ENCODE measurements at places on chromosomes 4 and X.
A peak's percentile ranks its signal among the peaks of the same experiment; 100 is the strongest.

GRCh38 chrX:21932292-21933002, 8.1 kb upstream of the SMS start:
- peak; percentile 43 for DNase-seq

DNA sequence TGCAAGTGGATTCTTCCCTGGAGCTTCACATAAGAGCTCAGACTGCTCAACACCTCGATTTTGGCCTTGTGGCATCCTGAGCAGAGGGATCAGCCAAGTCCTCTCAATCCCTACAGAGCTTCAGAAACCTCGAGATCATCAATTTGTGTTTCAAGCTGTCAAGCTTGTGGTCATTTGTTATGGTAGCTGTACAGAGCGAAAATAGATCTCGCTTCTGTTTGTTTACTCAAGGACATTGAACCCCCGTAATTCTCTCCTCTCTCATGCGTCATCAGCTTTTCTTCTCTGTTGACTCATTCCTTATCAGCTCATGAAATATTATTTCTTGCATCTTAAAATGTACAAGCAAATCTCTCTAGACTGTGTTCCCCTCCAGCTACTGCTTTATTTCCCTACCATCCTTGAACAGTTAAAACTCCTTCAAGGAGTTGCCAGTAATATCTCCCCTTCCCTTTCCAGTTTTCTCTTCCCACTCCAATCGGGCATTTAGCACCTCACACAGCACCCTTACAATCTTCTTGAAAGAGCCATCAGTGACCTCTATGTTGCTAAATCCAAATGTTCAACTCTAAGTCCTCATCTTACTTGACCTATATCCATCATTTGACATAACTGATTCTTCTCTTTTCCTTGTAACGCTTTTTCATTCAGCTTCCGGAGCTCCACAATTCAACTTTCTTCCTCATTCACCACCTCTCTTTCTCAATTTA, 106.2 kb upstream of the FAT1 start:
- DNase-seq, result no peak

DNA sequence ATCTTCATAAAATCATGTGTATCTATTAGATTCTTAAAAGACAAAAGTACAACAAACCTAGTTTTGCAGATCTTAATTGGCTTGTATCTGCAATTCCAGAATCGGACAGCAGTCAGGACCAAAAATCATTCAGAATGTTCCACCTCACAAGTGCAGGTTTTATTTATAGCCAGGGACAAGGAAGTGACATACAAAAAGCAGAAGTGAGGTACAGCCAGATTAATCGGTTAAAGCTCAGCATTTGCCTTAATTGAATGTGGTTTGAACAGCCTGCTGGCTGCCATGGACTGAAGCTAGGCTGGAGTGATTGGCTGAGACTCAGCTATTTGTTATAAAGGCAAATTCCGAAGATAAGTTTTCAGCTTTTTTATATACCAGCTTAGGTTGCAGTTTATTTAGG, 932.6 kb downstream of the C4orf33 start:
- no peak for DNase-seq

GRCh38 chr4:98293104-98293887, 32.1 kb downstream of the RAP1GDS1 start:
- no peak for DNase-seq

DNA sequence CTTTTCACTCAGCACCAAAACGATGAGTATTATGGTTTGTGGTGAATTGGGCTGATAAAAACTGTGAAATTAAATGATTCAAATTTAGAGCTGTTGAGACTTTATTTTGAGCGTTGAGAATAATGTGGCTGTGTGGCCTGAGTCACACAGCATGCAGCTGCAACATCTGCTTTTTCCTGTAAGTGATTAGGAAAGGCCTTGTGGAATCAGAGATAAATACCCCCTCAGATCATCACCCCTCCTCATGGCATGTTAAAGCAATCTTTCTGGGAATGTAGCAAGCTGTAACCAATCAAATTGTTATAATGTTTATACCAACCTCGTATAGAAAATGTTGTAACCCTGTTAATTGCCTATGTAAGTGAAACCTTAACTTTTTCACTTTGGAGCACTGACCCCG, 90.0 kb upstream of the GRPR start:
- DNase-seq, result peak; percentile 27

- DNase-seq, result no peak
Observed at GRCh38 chr4:158949099-158949498, 153.8 kb upstream of the RAPGEF2 start.

- DNase-seq, result peak; percentile 47
Observed at GRCh38 chrX:15418041-15418706, 34.0 kb upstream of the VEGFD start.

DNA sequence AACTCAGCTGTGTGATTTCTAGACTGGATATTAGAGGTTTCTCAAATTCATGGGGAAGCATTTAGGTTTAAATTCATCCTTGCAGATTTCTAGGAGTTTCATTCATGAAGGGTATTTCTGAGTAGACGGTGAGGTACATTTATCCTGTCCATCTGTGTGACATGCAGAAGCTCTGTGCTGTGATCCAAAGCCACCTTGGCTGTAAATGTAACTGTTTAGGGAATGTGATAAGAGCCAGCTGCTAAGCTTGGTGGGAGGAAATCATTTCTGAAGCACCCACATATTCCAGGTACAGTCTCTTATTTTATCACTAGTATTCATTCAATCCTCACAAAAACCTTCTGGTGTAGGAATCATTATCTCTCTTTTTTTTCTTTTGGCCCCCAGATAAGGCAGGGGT, 8.7 kb upstream of the DCTD start:
- DNase-seq, result no peak

DNA sequence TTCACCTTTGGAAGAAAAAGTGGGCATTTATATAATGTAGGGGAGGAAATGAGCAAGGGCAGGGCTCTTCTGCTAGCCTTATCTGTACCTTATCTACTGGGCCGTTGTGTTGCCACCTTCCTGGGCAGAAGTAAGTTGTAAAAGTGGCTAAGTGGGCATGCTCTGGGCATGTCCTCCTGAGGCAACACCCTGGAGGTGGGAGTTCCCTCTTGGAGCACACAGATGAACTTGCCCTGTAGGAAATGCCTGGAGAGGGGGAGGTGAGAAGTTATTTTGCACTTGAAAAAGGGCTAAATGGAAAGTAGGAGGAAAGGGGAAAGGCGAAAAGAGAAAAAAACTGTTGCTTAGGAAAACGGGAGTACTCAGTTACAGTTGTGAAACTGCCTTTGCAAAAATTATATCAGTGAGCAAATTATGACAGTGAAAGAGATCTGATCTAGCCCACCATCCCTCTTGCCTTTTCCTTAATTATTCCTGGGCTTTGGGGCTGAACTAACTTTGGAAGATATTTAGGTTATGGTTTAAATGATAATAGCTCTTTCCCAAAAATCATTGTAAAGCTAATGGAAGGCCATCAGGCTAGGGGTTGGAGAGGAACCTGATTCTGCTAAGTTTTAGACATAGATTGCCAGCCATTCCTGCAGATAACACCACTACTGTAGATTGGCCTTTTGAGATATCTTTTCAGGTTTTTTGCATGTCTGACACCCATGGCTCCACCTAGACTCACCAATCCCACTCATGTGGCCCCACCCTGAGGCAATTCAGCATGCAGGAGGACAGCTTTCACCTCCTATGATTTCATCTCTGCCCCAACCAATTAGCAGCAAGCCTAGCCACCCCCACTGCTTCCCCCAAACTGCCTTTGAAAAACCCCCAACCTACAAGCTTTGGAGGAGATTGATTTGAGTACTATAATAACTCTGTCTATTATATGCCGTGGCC, 20.5 kb upstream of the ZNF81 start:
- DNase-seq, result no peak

DNA sequence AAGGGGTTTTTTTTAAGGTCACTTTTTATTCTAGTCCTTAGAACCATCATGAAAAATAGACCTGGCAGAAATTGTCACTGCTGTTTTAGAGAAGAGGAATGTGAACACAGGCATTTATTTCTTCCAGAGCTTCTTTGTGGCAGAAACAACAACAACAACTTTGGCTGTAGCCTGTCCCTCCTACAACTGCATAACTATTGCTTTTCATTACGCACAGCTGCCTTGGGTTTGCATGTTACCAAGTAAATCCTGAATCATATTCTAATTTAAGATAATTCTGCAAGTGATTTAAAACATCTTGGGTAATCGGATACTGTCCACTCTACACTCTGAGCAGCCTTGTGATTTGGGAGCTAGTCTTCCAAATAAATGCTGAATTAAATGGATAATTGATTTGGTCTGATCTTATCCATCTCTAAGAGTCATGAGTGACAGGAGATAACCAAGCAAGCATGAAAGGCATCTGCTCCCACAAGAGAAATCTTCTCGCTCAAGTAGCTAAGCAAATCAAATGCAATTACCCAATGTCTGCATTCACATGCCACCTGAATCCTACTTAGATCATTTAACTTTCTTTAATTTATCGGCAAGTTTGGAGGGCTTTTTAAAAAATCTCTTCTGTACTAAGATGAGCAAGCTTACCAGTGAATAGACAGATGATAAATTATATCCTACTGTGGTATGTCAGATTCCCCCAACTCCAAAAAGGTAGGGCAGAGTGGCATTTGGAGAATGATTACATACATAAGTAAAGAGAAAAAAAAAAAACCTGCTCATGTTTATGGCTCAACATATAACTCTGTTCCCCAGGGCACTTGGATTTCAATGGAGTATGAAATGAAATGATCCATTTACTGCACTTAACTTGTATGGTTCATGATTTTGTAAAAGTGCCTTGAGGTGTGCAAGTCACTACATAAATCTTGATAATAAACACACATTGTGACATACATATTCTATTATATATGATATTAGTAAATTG, 73.6 kb downstream of the EGF start:
- DNase-seq, result no peak

GRCh38 chrX:110118530-110118929, 115.6 kb downstream of the TMEM164 start:
- DNase-seq, result no peak

DNA sequence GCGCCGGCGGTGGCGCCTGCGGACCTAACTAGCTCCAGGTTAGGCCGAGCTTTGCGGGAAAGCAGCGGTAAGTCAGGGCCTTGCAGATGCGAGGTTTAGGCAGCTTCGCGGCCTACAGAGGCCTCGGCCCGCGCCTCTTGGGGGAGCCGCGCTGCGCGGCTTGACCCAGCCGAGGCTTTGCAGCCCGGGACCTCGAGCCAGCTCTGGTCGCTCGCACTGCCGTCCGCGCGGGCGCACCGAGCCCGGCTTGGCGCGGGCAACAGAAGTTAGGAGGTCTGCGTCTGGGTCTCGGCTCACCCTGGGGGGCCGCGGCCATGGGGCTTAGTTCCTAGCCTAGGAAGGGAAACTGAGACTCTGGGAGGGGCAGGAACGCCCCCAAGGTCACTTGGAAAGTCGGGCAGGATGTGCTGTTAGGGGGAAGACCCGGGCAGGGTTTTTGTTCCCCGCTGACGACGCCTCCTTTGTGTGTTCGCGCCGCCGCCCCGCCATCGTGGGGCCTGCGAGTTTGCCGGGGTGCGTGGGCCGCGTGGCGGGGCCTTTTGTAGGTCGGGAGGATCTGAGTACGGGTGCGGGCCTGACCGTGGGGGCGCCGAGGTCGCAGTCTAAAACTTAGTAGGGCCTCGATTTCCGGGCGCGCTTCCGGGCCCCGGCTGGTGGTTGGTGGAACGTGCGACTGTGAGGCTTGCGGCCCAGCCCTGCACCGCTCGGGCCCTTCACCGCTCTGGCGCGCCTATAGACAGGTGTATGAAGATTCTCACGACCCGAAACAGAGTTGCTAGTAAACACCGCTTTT, 482 bp downstream of the RNF4 start:
- no peak for DNase-seq

GRCh38 chr4:136967069-136967468, 565.2 kb downstream of the PCDH18 start:
- DNase-seq, result no peak

DNA sequence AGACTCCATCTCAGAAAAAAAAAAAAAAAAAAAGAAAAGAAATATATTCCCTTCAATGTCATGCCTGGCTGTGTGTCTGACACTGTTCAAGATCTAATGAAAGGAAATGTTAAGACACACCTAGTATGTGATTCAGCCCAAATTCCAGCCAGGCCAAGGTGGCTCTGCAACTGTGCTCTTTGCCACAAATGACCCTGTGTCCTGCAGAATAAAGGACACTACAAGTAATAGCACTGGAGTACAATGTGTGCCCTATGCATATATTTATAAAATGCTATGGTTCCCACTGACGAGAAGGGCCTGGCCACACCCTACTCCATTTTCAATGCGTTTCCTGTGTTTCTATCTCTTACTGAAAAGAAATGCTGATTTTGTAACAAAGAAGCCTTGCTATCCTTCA, 98.0 kb upstream of the SORBS2 start:
- no peak for DNase-seq

DNA sequence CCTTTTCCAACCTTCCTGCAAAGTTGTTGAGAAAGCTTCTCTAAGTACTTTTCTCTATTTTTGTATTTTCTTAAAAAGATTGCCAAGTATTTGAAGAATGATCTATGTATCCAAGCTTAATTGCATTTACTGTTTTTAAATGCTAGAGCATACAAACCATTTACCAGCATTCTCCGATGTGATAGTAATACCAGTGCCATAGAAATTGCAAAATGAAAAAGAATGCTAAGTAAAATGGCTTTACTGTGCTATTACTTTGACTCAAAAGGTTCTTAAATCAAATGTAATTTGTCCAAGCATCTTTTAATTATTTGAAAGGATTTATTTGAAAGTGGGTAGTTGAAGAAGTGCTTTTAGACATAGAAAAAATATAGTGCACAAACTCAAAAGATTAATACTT, 1183.2 kb downstream of the RAPGEF2 start:
- no peak for DNase-seq

DNA sequence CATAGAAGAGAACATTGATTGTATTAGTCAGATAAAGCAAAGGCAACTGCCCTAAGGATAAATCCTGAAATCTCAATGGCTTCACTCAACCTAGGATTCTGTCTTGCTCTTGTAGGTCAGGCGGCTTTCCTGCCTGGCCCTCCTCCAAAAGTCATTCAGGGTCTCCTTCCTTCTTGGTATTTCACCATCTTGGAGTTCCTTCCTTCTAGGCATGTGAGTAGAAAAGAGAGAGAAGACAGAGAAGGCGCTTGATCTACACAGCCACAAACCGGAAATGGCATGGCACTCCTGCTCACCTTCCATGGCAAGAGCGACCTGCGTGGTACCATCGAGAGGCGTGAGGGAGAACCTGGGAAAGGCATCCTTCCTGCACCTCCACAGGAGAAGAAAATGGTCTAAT, 45.3 kb upstream of the HELT start:
- DNase-seq, result no peak

- DNase-seq, result no peak
Observed at GRCh38 chrX:71623714-71624113, 5.4 kb upstream of the CXCR3 start.

DNA sequence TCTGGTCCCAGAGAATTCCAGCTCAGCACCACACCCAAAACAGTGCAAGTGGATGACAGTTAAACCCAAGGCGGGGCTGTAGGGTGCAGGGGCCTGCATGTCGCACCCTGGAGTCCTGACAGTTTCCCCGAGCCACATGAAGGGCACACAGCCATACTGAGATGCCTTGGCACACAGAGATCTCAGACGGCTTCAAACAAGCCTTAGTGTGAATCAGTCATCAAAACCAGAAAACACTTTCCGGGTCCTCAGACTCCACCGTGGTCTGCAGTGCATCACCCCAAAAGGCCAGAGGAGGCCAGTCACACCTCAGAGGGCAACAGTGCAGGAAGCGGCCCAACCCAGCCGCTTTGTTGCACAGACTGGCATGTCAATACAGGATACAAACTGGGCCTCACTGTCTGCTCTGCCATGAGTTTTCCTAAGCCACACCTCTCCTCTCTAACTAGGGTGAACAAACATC, 64.6 kb upstream of the ENPP6 start:
- no peak for DNase-seq

GRCh38 chrX:23435108-23435507, 100.5 kb downstream of the PTCHD1 start:
- DNase-seq, result no peak

- DNase-seq, result no peak
Observed at GRCh38 chr4:163649557-163650091, 155.1 kb downstream of the TMA16 start.
